ENCODE measurements at places on chromosomes 16 and 17.

DNA sequence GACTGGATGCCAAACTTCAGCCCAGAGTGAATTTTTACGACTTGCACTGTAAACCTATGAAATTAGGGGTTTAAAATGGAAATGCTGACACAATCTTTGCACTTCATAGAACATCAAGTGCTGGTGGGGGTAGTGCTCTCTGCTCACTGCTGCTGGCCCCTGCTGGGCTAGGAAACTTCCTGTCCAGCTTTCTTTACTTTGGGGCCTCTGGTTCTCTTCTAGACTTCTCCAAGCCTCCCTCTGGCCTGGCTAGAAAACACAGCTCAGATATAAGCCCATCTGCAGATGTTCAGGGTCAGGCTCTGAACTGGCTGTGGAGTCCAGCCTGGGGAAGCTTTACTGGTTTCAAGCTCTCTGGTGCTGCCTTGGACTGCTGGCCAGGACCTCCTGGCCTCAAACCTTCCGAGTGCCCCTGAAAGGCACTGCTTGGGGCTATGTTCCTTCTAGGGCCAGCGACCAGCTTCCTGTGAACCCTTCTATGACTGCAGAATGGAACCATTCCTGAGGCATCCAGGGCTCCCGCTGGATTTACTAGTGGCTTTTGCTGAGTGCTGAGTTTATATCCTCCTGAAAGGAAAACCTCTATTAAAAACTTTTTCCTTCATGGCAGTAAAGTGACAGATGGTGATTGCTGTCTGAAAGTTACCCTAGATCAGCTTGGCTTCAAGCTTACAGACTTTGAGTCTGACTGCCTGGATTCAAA lies 59.4 kb downstream of the TBX4 start:
- DNase-seq, result peak; percentile 70

GRCh38 chr17:74994440-74994839 lies 7.0 kb downstream of the CDR2L start:
- DNase-seq, result no peak

- no peak for DNase-seq
Measured at GRCh38 chr17:66337268-66337667, 34.9 kb downstream of the PRKCA start.

DNA sequence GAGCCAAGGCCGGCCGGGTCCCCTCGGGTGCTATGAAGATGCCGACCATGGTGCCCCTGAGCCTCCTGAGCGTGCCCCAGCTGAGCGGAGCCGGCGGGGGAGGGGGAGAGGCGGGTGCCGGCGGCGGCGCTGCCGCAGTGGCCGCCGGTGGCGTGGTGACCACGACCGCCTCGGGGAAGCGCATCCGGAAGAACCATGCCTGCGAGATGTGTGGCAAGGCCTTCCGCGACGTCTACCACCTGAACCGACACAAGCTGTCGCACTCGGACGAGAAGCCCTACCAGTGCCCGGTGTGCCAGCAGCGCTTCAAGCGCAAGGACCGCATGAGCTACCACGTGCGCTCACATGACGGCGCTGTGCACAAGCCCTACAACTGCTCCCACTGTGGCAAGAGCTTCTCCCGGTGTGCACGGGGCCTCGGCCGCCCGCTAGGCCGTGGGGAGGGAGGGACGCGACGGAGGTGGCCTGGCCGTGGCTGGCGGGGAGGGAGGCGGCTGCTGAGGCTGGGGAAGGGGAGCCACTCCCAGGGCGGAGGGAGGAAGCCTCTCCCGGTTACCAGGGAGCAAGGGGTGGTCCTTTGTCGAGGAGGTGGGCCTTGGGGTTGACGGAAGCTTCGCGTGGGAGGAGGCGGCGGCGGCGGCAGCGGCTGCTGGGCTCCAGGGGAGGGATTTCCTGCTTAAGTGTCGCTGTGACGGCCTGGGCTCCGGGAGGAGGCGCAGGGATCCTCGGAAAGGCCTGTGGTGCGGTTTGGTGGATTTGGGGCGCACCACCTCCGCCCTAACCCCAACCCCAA lies 1.3 kb downstream of the MAZ start:
- peak; percentile 95 for DNase-seq

- no peak for DNase-seq
Measured at GRCh38 chr16:76164970-76165558, 112.1 kb upstream of the CNTNAP4 start.

- DNase-seq, result no peak
Measured at GRCh38 chr17:30897311-30897710, 8.7 kb downstream of the TEFM start.

DNA sequence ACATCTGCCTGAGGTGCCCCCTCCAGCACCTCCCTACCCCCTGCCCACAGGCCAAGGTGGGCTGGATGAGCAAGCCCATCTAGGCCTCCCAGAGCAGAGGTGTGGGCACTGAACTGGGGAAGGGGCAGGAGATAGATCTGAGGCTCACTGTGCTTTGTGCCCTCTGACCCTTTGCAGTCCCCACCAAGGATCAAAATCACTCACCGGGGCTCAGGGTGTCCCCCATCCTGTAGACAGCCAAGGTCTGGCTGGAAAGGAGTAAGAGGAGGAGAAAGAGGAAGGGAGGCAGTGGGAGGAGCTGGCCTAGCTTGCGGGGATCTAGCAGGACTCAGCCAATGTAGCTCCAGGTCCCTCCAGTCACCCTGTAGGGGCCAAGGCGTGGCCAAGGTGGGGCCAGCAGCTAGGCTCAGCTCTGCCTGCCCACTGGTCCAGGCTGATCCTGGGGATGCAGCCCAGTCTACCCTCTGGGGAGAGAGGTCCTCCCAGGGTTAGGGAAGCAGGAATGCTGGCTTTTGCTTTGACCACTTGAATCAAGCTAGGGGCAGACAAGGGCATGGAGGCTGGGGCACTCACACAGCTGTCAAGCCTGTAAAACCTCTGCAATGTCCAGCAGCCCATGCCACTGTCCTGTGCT lies 1.8 kb downstream of the SLC12A4 start:
- peak; percentile 90 for DNase-seq

- DNase-seq, result peak; percentile 56
Measured at GRCh38 chr16:17404941-17405689, 65.6 kb downstream of the XYLT1 start.

DNA sequence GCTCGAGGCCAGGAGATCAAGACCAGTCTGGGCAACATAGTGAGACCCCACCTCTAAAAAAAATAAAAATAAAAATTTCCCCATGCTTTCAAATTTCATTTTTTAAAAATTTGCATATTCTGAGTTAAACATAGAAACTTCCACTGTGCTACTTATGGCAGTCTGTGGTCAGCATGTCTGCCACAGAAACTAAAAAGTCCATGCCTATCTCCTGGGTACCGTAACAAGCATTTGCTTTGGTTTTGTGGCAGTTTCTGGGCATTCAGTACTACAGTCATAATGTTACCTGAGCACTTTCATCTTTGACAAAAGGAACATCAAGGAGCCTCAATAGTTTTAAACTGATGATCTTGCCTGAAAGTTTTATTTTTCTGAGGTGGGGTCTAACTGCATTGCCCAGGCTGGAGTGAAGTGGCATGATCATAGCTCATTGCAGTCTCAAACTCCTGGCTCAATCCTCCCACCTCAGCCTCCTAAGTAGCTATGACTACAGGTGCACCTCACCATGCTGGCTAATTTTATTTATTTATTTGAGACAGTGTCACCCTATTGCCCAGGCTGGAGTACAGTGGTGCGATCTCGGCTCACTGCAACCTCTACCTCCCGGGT lies 13.2 kb upstream of the ITGA2B start:
- no peak for DNase-seq

DNA sequence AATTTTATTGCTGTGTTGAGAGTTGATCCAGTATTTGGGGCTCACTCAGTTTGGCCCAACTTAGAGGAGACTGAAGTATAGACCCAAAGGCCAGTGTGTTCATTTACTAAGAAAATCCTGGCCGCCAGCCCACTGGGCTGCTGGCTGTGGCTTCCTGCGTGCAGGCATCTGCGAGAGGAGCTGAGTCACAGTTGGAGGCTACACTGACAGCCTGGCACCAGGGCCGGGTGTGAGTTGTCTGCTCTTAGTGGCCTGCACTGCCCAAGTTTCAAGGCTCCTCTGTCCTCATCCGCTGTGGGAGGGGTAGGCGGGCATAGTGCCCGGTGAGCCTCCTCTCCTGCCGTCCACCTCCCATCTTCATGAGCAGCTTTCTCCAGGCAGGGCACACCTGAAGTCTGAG lies 54.2 kb downstream of the PLD6 start:
- DNase-seq, result no peak

DNA sequence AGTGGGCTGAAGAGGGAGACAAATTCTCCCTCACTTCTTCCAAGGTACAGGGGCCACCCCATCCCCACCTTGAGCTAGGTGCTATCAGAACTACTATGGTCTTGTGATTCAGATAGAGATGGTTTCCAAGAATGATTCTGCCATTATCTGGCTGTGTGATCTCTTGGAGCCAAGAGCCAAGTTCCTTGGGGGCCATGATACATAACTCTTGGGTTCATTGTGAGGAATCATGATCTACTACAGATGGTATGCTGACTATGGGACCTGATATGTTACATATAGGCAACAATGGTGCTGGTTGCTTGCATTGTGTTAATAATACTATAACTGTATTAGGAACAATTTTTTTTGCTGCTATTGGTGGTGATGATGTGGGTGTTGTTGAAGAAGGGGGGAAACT lies 45.7 kb downstream of the DYNLRB2 start:
- no peak for DNase-seq

- no peak for DNase-seq
Measured at GRCh38 chr17:64171041-64171440, 41.1 kb upstream of the ERN1 start.

DNA sequence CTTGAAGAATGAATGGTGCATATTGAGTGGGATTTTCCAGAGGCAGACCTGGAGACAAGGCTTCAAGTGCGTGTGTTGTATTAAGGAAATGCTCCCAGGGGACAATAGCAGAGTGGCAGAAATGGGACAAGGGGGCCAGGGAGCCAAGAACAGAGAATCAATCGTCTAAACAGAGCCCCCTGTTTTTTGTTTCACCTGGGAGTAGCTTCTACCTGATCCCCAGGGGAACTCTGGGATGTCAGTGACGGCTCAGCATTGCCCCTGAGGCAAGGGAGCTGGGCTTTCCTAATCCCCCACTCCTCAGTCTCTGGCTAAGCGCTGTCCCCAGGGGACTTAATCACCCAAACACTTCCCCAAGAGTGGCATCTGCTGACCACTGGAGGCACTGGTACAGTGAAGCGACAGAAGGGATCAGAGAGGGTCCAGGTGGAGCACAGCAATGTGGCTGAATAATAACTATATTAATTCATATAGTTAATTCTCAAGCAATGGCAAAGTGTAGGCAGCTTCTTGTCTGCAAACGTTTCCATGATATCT lies 35.7 kb upstream of the C16orf78 start:
- DNase-seq, result peak; percentile 41

- DNase-seq, result no peak
Measured at GRCh38 chr16:11165349-11165748, 90.7 kb downstream of the SOCS1 start.

DNA sequence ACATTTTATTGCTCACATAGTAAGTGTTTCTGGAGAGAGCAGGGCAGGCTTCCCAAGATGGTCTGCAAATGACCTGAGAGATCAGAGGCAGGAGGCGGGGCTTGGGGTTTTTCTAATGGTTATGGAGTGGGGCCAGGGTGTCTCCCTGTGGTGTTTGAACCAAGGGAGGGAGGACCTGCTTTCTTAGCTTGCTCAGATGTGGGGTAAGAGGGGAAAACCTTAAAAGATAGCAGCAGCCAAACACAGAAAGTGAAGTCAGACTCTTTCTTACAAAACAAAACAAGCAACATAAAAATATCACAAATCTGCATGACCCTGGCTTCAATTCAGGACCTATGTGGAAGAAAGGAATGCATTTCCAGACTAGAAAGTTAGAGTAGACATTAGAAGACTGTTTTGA lies 22.9 kb upstream of the DNAJA2 start:
- no peak for DNase-seq

GRCh38 chr17:78956254-78956653 lies 23.5 kb downstream of the LGALS3BP start:
- peak; percentile 93 for DNase-seq

- no peak for DNase-seq
Measured at GRCh38 chr17:2837147-2837561, 40.9 kb downstream of the RAP1GAP2 start.
